ENCODE measurements at places on chromosomes 6 and 20.
A peak's percentile ranks its signal among the peaks of the same experiment; 100 is the strongest.

- no peak for DNase-seq
Measured at GRCh38 chr6:137156650-137157049, 16.8 kb downstream of the IL22RA2 start.

GRCh38 chr20:14644306-14645097 lies 307.1 kb upstream of the FLRT3 start:
- no peak for DNase-seq

GRCh38 chr20:3706774-3707507 lies 5.5 kb downstream of the SIGLEC1 start:
- DNase-seq, result no peak

GRCh38 chr20:24738981-24739633 lies 210.0 kb upstream of the CST7 start:
- DNase-seq, result peak; percentile 47

DNA sequence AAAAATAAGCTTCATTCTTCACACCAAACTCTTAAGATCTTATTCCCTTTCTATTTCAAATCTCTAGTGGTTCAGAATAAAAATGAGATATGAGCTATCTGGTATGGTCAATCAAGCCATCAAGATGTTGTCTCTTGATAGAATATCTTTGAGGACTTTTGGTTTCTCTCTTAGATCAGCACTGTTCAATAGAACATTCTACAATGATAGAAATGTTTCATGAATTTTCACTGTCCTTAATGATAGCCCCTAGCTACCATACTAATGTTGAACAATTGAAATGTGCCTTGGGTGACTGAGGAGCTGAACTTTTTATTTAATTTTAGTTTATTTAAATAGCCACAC lies 24.1 kb upstream of the HINT3 start:
- no peak for DNase-seq

DNA sequence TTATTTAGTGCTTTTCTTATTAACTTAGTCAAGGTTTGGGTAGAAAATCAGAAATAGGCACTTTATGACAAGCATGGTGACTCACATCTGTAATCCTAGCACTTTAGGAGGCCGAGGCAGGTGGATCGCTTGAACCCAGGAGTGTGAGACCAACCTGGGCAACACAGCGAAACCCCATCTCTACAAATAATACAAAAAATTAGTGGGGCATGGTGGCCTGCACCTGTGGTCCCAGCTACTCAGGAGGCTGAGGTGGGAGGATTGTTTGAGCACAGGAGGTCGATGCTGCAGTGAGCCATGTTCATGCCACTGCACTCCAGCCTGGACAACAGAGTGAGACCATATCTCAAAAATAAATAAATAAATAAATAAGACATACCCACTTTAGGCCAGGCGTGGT lies 51.3 kb upstream of the THEMIS start:
- no peak for DNase-seq

GRCh38 chr6:27502508-27503435 lies 29.9 kb upstream of the ZNF184 start:
- peak; percentile 84 for DNase-seq

GRCh38 chr6:107666084-107666980 lies 157.8 kb downstream of the SCML4 start:
- no peak for DNase-seq

DNA sequence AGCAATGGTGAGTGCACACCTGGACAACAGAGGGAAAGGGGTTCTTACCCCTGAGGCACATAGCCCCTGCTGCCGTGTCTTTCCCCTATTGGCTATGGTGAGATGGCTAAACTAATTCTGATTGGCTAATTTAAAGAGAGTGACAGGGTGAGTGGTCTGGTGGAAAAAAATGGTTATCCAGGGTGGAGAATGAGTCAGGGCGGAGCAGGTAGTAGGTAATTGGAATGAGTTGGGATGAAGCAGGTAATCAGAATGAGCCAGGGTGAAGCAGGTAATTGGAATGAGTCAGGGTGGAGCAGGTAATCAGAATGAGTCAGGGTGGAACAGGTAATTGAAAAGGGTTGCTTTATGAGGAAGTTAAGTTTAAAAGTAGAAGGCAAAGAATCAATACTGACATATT lies 200.3 kb downstream of the EYA4 start:
- DNase-seq, result no peak

- no peak for DNase-seq
Measured at GRCh38 chr6:80860107-80860506, 753.6 kb downstream of the BCKDHB start.

DNA sequence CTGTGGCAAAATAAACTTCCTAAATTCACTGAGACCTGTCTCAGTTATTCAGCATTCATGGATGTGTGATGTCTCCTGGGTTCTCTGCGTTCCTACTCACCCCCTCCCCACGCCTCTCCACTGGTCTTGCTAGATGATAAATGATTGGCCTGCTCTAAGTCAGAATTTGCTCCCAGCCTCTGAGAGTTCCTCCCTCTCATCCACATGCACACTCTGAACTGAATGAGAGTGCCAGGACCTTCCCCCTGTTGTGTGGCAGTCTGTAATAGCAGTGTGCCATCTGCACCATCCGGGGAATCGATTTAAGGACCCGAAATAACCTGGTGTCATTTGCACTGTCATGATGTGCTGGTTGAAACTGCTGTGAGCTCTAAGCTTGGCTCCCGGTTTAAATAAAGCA lies 135.8 kb upstream of the AFDN start:
- no peak for DNase-seq

GRCh38 chr6:116426551-116426950 lies 34.6 kb upstream of the CALHM6 start:
- DNase-seq, result no peak

GRCh38 chr20:62201173-62202082 lies 18.6 kb downstream of the MTG2 start:
- DNase-seq, result peak; percentile 60

- DNase-seq, result no peak
Measured at GRCh38 chr6:33782561-33782960, 6.4 kb downstream of the LEMD2 start.

- no peak for DNase-seq
Measured at GRCh38 chr20:64106981-64107735, at the start of gene NPBWR2. NPBWR2 (minus strand) TSS chr20:64107565; CDS start chr20:64106831, 734 bp downstream.

DNA sequence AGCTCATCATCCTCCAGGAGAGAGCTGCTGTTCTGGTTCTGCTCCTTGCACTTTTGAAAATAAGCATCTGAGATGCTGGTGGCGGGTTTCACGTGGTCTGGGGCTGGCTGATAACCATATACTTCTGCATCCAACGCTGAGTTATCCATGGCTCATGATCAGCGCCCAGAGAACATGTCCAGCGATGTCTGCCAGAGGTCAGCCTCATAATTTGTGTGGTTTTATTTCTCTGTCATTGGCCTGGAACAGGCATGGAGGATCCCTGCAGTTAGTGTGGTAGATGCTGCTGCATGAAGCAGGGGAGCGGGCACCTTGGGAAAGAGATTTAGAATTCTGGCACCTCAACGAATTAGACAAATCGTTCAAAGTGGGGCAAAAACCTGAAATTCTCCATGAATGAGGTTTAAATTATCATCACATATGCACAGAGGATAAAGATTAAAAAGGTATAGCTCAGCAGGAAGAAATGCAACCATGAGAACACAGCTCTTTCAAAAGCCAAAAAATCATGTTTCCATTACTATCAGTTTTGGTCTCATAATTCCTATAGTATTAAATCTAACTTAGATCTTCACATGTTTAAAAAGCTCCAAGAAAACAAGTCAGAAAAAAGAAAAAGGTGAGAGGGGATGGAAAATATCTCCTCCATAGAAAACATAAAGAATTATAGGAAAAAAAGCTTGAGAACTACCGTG lies 157.2 kb downstream of the SOD2 start:
- no peak for DNase-seq

- no peak for DNase-seq
Measured at GRCh38 chr6:37017606-37018197, 12.2 kb downstream of the FGD2 start.

GRCh38 chr6:130852844-130853554 lies 25.8 kb downstream of the SMLR1 start:
- no peak for DNase-seq
